ENCODE measurements at places on chromosomes 4 and X.

GRCh38 chrX:107602694-107603239, 25.5 kb upstream of the PRPS1 start:
- DNase-seq: no peak

DNA sequence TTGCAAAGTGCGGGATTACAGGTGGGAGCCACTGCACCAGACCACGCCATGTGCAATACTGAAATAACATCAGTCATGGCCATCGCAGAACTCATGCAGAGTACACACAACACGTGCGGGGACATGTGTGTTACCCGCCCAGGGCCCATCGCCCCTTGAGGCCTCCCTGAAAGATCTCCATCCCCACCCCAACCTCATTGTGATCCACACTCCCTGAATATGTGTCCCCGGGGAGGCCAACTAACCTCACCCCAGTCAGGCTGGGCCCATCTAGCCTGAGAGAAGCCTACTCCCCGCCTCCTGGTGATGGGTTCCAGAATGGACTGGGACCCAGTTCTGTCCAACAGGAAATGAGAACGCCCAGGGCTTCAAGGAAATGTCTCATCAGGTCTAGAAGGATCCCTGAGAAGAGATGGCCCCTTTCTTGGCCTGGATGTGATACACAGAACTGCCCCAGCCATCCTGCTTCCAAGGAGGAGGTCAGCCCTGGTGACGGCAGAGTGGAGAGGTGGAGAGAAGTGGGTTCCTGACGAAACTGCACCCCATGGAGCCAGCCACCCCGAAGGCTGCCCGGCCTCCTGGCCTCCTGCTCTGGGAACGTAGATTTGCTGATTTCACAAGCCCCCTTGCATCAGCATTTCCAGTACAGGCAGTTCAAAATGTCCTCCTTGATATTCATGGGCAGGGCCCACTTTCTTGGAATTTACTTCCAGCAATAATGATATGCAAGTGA, 22.5 kb upstream of the CLDN24 start:
- no peak for DNase-seq

GRCh38 chrX:23773601-23774175, 9.3 kb upstream of the SAT1 start:
- no peak for DNase-seq

DNA sequence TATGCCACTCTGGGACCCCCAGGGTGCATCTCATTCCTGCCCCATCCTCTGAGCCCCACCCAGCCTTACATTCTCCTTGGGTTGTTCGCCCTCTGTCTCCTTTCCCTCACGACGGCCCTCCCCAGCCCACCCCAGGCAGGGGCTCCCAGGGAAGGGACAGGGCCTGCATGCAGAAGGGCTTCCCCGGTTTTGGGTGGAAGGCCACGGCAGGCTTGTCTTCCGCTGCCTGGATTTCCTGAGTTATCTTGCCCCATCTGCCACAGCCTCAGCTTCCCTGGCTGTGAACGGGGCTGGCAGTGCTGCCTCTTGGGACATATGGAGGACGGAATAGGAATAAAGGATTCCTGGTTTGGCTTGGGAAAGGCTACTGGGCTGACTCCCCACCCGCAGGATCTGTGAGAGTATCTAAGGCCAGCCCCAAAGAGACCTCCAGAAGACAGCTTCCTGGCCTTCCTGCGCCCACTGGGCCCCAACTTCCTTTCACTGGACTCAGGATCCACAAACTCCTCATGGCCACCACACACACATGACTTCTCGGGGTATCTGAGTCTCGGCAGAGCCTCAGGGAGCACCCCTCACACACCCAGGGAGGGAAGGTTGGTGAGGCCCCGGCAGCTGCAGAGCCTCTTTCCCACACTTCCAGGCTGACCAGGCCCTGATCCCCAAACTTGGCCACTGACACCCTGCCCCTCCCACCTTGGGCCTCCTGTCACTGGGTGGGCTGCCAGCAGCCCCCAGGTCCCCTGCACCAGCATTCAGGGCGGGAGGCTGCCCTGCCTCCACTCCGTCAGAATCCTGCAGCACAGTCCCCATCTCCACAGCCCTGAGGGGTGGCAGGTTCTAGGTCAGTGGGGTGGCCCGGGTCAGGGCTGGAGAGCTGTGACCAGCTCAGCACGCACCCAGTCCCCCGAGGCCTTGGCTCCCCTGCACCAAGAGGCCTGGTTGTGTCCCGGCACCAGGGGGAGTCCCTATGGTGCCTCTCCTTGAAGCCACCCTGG, 3.5 kb upstream of the MXD4 start:
- no peak for DNase-seq

GRCh38 chrX:153974726-153975286, 2.3 kb downstream of the TMEM187 start:
- DNase-seq: no peak

DNA sequence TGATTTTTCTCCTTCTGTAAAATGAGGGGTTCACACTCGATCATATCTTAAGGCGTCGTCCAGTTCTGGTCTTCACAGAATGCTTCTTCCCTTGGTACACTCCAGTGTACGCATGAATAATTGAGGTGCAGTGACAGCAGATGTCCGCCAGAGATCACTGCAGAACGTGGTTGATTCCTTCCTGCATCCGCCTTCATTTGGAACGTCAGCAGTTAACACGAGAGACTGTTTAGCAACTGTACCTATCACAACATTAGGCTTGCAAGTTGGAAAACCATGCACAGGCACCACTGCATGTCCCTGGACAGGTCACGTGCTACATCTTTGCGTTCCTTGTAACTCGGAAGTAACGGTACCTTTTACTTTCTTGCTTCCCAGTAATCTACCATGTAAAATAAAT, 66.0 kb upstream of the GEMIN8 start:
- peak; percentile 53 for DNase-seq

DNA sequence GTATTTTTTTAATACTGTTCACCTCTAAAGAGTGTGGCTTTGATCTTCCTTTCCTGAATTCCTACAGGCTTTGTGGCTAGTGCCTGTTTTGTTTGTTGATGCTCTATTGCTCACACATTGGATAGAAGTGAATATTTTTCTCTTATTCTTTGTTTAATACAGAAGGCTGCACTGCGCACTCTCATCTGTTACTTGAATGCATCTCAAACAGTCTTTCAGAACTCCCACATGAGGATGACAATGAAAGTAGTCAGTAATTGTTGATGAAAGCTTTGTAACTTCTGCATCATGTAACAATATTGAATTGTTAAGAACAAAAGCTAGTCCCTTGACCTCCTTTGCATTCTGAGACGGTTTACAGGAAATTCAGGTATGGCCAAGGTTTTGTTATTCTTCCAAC, 29.1 kb upstream of the GALNT7 start:
- DNase-seq: no peak

DNA sequence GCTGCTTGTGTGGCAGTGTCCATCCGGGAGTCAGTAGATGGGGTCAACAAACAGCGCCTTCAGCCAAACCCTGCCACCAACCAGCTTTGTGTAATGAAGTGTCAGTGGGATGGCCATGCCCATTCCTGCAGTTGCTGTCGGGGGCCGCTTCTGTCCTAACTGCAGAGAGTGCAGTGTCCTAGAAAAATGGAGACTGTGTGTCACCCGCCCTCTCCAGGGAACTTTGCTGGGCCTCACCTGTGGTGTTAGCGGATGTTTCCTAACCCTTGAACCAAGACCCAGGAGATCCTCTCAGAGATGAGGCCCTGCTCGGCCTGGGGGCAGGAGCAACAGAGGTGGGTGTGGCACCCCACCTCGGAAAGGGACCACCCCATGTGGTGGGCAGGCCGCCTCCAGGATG, 35.3 kb upstream of the HGFAC start:
- DNase-seq: no peak
